ENCODE measurements at places on chromosomes 7 and 10.

- no peak for DNase-seq
Measured at GRCh38 chr7:106881984-106882383, 16.9 kb downstream of the PIK3CG start.

DNA sequence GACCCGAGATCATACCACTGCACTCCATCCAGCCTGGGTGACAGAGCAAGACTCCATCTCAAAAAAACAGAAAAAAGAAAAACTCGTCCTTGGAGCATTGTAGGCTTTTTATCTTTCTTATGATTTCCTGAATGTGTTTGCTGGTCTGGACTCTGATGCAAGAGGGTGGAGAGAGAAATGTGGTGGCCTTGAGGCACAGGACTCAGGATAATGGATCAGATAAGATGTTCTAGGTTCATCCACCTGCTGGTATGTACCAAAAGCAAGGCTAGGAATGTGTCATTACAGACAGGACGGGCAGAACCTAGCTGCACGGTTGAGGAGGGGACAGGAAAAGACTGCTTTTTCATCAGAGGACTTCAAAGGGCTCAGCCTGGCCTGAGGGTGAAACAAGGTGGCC is 33.5 kb downstream of the GCC1 start:
- DNase-seq = no peak

DNA sequence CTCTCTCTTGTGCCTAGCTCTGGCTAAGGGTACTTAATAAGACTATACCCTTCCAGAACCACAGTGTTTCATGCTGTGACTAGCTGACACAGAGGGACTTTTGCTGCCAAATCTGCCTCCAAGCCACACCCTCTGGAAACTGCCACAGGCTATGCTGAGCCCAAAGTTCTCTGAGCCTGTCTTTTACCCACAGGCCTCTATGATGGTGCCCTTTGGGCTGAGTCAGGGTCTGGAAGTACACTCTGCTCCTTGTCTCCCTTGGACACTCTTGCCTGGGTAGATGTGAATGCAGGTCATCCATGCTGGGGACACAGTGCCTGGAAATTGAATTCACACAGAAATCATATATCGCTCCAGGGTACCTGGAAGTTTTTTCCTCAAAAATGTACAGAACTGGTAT is 22.6 kb downstream of the DYDC1 start:
- no peak for DNase-seq

- no peak for DNase-seq
Measured at GRCh38 chr10:2882628-2883027, 184.7 kb upstream of the PFKP start.

DNA sequence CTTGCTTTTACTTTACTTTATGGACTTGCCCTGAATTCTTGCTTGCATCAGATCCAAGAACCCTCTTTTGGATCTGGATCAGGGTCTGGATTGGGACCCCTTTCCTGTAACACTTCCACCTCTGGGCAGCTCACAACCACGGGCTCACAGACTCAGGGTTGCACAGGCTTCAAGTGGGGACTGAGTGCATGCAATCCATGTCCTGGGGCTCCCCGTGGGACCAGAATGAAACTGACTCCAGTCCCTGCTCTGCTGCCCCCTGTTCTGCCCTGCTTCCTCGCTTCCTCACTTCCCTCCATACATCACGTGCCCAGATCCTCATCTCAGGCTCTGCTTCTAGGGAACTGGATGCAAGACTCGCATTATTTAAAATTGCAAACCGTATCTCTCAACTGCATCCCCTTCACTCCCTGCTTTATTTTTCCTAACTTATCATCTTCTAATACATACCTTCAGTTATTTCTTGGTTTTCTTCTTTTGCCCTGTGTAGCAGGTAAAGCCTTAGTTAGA is 23.3 kb upstream of the INMT start:
- no peak for DNase-seq

GRCh38 chr10:64731016-64731415 is 1209.8 kb downstream of the REEP3 start:
- no peak for DNase-seq

DNA sequence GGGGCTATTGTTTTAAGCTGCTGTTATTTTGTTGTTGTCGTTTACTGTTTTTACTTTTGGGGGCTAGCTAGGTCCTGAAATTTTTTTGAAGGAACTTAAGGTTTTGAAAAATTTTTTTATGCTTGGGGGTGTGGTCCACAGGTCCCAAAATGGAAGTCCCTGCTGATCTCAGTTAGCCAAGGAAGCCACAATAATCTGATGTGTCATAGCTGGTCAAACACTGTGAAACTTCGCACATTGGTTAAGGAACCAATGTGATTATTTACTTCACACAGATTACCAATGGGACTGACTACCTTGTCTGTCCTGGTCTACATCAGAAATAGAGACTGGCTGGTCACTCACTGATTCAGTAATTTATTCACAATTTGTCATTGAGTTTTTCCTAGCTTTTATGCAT is 29.5 kb upstream of the HYCC1 start:
- DNase-seq = peak; percentile 64

- no peak for DNase-seq
Measured at GRCh38 chr7:78780560-78780959, 672.9 kb downstream of the MAGI2 start.

DNA sequence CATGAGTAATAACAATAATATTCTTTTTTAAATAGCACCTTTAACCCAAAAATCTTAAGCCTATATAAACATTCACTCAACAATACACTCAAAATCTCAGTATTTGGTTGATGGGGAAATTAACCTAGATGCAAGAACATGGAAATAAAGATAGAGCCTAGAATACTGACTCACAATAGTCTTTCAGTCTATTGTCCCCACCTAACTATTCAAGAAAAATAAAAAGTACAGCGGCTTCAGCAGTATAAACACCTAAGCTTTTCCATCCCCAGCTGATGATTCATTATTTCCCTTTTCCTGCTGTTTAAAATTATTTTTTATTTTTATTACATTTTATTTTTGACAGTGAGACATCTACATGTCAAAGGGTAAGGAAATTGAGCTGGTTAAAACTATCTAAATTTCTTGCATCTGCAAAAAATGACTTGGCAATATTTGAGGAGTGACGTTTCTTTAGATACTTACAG is 201.4 kb downstream of the FZD1 start:
- DNase-seq = no peak

DNA sequence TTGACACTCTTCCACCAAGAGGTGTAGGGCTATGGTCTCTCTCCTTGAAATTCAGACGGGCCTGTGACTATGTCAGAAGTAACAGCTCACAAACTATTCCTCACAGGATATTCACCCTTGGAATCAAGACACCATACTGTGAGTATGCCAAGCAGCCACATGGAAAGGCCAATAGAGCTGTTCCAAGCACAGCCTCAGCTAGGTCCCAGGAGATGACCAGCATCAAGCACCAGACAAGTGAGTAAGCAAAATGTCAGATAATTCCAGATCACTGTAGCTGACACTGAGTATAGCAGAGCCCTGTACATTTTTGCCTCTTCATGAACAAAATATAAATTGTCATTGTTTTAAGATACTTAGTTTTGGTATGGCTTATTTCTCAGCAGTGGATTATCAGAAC is 88.1 kb upstream of the KCND2 start:
- DNase-seq = no peak

- no peak for DNase-seq
Measured at GRCh38 chr10:27774831-27775230, 29.2 kb upstream of the MKX start.

DNA sequence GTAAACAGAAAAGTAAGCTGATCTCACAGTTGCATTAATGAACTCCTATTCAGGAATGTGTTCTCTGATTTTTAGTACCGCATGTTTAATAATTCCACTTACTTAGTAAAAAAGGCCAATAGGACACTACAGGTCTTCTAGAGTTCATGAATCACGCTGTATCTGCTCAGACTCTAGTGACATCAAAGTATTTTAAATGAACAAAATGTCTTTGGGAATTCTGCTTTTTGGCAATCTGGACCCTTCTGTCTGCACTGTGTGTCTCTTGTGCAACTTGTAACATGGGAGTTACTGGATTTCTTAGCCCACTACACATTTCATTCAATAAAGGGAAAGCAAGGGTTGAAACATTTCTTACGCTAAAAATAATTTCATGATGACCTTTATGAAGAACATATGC is 50.2 kb downstream of the RABGEF1 start:
- no peak for DNase-seq

- no peak for DNase-seq
Measured at GRCh38 chr10:117892681-117893220, 154.0 kb downstream of the RAB11FIP2 start.

DNA sequence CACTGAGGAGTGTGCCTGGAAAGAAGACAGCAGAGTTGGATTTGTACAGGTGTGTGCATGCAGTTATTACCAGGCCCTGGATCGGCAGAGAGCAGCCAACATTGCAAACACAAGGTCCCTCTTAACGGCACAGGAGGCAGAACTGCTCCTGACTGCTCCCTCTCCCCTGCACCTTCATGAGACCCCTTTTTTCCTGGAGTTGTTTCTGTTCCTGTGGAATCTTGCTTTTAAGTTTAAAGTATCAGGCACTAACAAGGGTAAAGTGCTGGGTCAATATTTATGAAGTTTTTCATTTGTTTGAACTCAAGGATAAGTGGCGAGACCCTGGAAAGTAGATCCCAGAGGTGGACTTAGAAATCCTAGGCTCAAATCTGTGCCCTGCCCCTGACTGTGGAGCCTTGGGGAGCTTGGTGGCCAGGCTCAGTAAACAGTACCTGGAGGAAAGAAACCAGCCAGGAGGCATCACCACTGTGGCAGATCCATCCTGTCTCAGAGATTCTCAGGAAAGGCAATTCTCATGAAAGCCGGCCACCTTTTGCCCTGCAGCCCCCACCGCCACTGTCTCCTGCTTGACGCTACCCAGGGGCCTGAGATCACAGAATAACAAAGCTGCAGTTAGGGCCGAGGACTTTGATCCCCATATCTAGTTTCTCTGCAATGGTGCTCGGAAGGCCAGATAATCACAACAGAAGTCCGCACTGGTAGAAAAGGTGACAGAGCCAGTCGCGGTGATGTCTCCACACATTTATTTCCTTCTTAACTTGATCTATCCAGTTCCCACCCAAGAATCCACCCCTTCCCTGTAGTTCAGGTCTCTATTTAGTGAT is 36.7 kb downstream of the DDC start:
- no peak for DNase-seq

- DNase-seq = no peak
Measured at GRCh38 chr7:33035776-33036175, 26.8 kb downstream of the NT5C3A start.

GRCh38 chr7:1533547-1534329 is 3.2 kb downstream of the MAFK start:
- DNase-seq = peak; percentile 75

- no peak for DNase-seq
Measured at GRCh38 chr7:35375516-35375915, 121.6 kb upstream of the TBX20 start.

- DNase-seq = no peak
Measured at GRCh38 chr10:114933588-114933987, 4.4 kb upstream of the TRUB1 start.

GRCh38 chr7:139620676-139621344 is 97.3 kb downstream of the CLEC2L start:
- peak; percentile 34 for DNase-seq

DNA sequence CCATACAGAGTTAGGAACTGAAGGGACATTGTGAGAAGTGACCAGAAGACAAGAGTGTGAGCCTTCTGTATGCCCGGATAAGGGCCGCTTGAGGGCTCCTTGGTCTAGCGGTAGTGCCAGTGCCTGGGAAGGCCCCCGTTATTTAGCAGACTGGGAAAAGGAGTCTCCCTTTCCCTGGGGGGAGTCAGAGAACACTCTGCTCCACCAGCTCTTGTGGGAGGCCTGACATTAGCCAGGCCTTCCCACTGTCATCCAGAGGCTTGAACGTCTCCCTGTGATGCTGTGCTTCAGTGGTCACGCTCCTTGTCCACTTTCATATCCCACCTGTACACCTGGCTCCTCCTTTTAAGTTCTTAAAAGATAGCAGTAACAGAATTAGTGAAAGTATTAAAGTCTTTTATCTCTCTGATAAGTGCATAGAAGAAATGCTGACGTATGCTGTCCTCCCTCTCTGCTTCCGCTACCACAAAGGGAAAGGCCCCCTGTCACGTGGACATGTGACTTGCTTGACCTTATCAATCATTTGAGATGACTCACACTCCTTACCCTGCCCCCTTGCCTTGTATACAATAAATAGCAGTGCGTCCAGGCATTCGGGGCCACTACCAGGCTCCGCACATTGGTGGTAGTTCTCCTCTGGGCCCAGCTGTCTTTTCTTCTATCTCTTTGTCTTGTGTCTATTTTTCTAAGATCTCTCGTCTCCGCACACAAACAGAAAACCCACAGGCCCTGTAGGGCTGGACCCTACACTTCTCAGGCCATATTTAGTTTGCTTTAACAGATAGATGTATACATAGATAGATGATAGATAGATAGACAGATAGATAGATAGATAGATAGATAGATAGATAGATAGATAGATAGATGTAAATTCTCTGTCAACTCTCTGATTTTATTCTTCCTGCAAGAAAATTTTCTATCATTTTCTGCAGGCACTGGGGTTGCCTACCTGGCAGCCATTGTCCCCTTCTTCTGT is 131.5 kb upstream of the JCAD start:
- no peak for DNase-seq

DNA sequence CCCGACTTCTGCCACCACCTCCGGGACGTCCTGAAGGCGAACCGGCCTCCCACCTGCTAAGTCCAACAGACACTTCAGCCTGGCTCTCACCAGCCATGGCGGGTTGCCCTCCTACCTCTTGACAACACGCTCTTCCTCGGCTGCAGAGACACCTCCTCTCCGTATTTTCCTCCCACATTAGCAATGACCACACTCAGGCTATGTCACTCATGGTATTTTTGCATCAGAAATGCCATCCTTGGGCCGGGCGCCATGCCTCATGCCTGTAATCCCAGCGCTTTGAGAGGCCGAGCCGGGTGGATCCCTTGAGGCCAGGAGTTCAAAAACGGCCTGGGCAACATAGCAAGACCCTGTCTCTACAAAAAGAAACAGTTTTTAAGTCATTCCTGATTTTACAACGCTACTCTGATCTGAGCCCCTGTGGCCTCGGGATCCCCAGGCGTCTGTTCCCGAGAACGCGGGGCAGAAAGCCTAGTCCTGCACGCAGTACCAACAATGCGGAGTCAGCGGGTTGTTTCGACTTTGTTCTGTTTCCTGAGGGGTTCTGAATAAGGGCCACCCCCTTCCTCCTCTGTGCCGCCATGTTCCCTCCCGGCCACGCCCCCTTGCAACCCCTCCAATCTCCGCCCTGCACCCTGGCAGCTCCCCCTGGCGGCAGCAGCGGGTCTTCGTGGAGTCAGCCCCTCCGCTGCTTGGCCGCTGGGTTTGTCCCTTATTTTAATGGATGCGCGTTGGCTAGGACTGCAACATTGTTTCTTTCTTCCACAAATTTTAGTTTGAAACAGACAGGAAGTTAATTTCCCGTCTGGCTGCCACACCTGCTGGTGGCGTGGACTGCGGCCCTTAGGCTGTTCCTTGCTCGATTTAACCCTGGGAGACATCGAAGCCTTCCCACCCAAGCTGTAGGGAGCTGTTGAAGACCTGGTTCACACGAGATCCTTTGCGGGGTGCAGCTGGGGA is 9.7 kb upstream of the ZFAND2A start:
- no peak for DNase-seq

DNA sequence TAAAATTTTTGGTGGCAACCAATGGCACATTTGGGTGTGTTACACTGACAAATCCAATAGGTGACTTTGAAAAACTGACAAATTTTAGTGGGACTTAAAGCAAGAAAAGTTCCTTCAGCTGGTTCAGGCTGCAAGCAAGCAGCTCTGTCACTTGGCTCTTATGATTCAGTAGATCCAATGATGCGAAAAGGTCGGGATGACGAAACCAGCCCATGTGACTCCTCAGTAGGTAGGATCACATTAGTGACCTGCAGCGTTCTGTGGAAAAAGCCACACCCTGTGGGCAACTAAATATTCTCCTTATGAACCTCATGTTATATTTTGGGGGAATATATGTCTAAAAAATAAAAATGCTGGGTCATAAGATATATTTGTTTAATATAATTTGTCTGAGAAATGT is 13.3 kb upstream of the TSGA13 start:
- peak; percentile 17 for DNase-seq

Measured in NCI-H460 (cell line).